Esophagus squamous epithelium (tissue), 5 donors: ENCODE measurements at places on chromosomes 5 and 9.

- DNase-seq, result no peak
Observed at GRCh38 chr5:80036615-80037014, 1.5 kb downstream of the THBS4 start.

DNA sequence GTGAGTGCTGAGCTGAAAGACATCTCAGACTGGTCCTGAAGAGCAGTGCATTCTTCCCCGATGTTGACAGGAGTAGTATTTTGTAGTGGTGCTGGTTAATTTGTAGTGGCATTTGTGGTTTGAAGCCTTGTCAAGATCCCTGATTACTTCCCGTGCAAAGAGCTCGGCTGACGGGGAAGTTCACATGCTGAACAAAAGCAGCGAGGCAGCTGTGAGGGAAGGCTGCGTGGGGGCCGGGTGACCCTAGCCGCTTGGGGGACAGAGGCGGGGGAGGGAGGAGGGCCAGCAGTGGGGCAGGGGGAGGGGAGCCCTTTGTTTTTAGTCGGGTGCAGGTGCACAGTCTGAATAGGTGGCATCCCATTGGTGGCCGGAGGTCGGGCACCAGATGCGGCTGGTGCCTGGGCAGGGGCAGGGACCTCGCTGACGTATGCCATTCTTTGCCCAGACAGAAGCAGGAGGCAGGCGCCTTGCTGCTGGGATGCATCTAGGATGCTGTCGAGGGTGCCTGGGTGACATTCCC, 64.7 kb downstream of the CRB2 start:
- no peak for DNase-seq

GRCh38 chr5:170216257-170216864, 16.4 kb upstream of the C5orf58 start:
- no peak for DNase-seq

GRCh38 chr5:58666598-58667581, 84.0 kb downstream of the RAB3C start:
- no peak for DNase-seq

DNA sequence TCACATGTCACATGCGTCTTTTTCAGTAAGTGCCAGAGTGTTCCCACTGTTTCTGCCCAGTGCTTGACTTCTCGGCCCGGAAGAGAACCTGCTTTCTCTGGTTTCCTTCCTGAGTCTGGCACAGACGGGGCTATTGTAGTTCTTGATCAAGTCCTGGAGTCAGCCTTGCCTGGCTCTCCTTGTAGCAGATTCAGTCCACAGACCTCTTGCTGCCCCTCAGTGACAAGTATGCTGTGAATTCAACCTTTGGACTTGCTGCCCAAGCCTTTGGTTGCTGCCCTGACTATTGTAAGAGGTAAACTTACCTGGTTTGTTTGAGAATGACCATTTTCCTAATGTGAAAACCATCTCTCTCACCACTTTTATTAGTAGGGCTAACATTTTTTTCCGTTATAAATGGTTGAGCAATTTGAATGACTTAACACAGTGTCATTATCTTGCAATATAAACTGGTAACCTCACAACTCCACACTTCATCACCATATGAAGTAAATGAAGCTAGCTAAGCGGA, 24.7 kb downstream of the ZBTB34 start:
- no peak for DNase-seq

DNA sequence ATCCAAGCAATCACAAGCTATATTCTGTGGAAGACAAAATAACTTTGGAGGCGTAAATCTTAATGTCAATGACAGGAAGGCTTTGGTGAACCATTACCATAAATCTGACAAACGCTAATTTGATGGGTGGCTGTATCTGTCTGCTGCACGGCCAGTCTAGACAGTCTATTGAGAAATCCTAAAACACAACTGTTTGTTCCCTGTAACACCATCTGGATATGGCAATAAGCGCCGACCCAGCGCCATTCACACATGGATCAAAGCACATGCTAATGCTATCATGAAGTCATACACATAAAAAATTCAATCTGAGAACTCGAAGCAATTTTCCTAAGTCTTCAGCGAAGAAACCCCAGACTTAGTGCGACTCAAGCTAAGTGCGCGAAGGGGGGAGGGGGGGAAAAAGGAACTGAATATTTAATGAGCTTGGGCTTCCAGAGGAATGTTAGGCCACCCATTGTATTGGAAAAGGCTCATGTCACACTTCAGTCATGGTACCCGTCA, 95.1 kb downstream of the ARL15 start:
- DNase-seq, result no peak

GRCh38 chr5:173018358-173018757, 34.8 kb downstream of the ATP6V0E1 start:
- no peak for DNase-seq

DNA sequence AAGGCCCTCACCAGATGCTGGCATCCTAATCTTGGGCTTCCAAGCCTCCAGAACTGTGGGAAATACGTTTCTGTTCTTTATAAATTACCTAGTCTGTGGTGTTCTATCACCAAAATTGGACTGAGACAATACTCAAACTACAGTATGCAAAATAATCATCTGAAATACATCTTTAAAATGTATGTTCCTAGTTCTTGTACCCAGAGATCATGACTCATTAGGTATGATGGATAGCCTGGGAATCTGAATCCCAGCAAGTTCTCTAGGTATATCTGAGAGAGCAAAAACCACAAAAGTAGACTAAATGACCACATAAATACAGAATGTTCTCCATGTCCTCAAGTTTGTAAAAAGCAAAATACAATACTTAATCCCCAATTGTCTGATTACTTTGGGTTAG, 166.3 kb downstream of the YIPF5 start:
- DNase-seq, result no peak

DNA sequence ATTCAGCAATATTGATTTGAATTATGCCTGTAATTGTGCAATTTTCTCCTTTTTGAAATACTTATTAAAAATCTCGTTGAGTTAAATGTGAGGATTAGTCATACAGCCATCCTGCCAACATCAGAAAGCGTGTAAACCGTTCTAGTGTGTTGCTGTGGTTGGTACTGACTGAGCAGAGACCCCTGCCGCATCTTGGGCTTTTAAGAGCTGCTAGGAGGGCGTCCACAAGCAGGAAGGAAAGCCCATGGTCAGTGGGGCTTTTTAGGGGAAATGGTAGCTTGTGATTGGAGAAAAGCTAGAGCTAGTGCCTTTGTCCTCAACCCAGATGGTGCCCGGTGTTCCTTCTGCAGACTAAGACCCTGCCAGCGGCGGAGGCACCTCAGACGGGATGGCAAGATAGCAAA, 1.3 kb downstream of the SDHA start:
- DNase-seq, result no peak

DNA sequence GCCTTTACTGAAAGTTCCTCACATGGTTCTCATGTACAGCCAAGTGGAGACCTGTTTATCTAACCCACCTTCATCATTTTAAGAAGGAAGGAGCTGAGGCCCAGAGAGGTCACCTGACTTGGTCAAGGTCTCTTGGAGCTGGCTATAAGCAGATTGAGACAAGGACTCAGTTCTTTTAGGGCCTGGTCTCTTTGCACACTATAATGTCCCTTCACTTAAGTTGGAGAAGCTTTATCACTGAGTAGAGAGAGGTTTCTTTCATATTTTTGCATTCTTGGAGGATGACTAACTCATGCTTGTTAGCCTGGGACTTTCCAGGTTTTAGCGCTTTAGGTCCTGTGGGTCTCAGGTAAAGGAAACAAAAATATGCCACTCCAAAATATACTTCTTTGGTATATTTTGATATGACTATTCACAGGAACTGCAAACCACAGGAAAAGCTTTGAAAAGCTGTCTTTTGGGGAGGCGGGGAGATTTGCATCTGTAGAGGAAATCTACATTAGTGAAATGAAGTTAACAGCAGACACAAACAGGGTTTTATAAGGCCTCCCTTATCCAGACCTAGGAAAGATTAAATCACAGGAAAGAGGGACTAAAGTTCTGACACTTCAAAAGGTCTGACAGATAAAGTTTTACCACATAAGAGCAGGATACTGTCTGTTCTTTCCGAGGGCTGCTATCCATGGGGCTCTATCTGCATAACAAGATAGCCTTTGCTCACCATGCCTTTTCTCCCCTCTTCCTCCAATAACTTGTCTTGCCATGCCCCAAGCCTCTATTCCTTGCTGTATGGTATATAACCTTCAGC, 95.8 kb upstream of the ANKRD55 start:
- no peak for DNase-seq

DNA sequence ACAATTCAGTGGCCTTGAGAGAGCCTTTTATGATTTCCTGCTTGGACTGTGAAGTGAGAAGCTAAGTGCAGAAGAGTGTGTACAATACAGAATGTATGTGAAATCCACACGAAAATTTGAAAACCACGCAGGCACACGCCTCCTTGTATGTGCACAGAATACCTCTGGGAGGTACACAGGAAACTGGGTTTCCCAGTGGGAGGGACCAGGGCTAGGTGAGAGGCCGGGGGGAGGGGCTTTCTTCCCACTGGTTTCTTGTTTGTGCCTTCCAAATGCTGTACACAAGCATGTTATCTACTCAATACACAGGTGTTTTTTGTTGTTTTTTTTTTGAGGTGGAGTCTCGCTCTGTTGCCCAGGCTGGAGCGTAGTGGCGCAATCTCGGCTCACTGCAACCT, 16.1 kb downstream of the C9orf50 start:
- no peak for DNase-seq

GRCh38 chr9:115142517-115143270, 24.7 kb upstream of the TNC start:
- no peak for DNase-seq

- no peak for DNase-seq
Observed at GRCh38 chr9:135883410-135884089, 23.8 kb downstream of the CAMSAP1 start.

GRCh38 chr9:76223749-76224340, 170.4 kb downstream of the RFK start:
- no peak for DNase-seq

- DNase-seq, result no peak
Observed at GRCh38 chr5:178637356-178638074, 10.7 kb upstream of the CLK4 start.

- no peak for DNase-seq
Observed at GRCh38 chr5:31412324-31412723, 119.6 kb downstream of the DROSHA start.

DNA sequence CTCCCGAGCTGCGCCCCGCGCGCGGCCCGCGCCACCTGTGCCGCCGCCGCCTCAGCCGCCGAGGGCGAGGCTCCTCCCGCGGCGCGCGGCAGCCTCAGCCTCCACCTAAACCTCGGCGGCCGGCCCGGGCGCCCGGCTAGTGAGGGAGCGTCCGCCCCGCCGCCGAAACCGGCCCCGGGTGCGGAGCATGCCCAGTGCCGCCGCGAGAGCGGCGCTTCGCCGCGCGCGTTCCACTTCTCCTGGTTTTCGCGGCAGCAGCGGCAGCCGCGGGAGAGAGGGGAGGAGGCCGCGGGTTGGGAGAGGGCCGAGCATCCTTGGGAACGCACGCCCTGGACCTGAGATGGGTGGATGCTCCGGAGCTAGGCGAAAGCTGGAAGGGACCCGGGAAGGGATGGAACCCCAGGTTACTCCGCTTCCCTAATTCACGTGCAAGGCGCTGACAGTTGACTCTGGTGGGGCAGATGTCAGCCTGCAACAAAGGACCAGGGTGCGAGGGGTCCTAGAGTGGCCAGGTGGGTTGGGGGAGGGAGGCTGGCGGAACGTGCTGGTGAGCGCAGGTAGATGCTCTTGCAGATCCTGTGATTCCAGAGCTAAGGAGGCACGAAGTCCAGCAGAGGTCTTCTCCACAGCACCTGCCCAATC, at the start of gene CTNND2:
Gene CTNND2, minus strand, starts transcription at position 182 of the 642 bp plus-strand sequence. CDS start 593 bp downstream, outside the sequence.
- DNase-seq, result no peak

GRCh38 chr5:32753765-32754164, 42.6 kb downstream of the NPR3 start:
- DNase-seq, result no peak

- no peak for DNase-seq
Observed at GRCh38 chr5:172954751-172955159, 4.5 kb upstream of the RPL26L1 start.

DNA sequence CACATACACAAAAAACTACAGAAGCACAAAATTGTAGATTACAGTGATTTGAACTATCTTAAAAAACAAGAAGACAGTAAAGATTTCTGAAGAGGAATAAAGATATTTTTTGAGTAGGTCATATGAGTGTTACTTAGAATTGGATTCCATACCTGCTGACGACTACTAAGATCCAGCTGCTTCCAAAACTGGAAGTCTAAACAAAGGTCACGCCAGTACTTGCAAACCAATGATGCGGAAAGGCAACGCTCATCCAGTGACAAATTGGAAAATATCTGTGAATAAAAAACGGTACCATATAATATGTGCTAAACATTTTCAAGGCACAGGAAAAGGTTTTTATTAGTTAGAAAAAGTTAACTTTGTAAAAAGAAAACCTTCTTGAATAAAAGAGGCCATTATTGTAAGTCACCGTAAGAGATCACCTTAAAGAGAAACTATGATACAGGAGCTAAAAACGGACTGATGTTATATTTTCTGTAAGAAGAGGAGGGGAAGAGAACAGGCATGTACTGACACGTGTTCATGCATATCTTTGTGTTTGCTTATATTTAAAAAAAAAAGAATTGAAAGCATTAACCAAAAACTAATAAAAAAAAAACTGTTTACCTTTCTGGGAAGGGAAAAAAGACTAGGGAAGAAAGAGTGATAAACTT, 14.1 kb downstream of the FBXL17 start:
- DNase-seq, result no peak

DNA sequence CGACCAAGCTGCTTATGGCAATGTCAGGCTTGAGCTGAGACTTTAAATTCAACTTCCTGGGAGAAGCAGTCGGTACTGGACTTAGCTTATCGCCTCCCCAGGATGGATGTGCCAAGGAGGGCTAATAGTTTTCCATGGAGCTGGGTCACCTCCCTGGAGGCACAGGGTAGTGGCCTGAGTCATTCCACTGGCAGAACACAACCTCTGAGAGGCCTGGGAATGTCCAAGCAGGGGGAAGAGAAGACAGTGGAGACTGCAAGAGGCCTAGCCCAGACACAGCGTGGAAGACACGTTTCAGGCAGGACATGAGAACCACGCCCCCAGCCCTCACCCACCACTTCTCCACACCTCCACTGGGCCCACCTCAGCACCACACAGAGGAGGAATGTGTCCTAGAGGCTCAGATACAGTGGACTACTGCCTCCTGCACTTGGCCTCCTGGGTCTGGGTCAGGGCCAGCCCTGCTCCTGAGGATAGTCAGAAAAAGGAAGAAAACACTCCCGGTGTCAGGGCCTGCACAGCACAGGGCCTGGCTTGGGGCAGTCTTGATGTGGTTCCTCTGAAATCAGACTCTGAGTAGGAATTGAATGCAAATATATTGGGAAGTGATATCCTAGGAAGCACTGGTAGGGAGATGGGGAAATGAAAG, 171.8 kb downstream of the FSTL4 start:
- DNase-seq, result no peak

DNA sequence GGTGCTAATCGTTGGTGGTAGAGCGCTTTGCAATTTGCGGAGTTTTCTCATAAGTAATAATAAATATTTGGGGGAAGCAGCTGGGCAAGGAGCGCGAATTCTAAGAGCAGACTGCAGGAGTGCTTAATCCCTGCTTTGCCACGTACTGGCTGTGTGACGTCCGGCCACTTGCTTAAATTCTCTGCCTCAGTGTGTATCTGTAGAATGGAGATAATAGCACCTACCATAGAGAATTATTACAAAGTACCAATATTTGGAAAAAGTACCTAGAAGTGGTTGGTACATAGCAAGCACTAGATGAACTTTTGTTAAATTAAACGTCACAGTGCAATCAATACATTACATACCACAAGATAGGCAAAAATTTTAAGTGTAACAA, 598 bp upstream of the TMED7 start:
- no peak for DNase-seq

GRCh38 chr5:8767111-8767510, 778.8 kb downstream of the SEMA5A start:
- DNase-seq, result no peak
